ENCODE measurements at places on chromosomes 2 and 18.

DNA sequence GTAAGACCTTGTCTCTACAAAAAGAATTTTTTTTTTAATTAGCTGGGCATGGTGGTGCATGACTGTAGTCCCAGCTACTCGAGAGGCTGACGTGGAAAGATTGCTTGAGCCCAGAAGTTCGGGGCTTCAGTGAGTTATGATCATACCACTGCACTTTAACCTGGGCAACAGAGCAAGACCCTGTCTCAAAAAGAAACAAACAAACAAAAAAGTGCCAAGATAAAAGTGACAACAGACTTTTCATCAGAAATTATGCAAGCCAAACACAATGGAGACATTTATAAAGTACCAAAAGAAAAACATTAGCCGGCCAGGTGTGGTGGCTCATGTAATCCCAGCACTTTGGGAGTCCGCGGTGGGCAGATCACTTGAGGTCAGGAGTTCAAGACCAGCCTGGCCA is 26.7 kb downstream of the HADHA start:
- DNase-seq: no peak

DNA sequence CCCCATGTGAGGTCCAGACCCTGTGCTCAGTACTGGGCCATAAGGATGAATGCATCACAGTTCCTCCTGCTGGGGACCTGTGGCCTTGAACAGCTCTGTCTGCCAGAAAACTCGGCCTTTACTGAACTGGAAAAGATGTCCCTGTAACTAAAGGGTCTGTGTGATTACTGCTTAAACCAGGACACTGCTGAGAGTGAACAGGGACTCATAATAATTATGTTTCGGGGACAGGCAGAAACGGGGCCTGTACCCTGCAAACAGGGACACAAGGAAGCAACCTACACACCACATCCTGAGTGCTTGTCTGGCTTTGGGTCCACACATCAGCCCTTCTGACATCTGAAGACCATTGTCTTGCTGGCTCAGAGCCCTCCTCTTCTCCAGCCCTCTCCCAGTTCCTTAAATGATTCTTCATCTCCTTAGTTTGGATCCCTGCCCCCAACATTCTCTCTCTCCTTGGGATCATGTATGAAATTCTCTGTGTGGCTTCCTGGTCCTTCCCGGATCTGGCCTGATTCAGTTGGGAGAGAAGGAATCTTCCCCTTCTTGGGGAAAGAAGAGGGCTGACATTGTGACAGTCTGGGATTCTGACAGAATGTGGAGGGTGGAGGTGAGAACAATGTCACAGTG is 248.0 kb downstream of the MYCN start:
- DNase-seq: no peak

- no peak for DNase-seq
Measured at GRCh38 chr2:174198846-174199564, 49.3 kb downstream of the OLA1 start.

- DNase-seq: no peak
Measured at GRCh38 chr2:67938053-67938452, 124.8 kb downstream of the C1D start.

DNA sequence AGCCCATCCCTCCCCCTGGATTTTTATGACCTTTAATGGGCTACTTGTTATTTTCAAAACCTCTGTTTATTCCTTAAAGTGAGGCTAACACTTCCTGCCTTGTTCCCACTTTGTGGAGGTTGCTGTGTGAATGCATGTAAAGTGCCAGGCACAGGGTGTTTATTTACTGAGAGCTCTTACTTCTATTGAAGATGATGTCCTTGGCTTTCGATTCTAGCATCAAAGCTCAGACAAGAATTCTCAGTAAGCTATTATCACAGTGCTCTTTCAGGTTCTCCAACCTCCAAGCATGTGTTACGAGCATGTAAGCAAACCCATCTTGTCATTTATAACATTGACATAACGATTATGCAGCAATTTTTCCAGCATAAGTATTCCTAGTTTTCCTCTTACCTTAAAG is 44.2 kb downstream of the DPYSL5 start:
- no peak for DNase-seq

DNA sequence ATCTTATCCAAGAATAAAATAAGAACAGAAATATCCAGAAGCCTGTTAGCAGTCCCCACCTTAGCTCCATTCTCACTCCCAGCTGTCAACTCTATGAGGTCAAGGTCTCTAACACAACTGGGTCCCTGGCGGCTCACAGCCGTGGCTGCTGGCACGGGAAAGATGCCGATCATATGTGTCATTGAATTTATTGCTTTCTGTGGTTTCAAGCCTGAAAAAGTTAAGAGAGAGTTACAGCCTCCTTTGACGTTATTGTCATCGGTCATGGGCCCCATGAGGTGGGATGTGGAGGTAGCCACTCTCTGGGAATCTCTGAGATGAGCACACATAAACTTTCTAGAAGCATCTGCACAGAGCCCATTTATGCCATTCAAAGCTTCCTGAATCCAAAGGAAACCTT is 28.7 kb upstream of the CABLES1 start:
- no peak for DNase-seq

DNA sequence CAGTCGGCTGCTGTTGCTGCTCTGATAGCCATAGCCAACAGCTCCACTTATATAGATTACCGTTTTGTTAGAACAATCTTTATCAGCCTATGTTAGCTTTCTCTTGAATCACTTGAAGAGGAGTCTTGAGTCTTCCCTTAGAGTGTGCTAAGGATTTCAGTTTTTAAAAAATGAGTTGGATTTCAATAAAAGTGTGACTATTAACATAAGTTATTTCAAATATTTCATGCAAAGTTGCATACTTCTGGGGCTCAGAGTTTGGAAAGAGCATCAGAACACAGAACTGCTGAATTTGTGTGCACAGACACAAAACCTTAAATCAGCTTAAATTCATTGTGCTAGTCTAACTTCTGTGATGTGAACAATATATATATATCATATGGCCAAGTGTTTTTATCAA is 174.7 kb downstream of the MTX2 start:
- no peak for DNase-seq

DNA sequence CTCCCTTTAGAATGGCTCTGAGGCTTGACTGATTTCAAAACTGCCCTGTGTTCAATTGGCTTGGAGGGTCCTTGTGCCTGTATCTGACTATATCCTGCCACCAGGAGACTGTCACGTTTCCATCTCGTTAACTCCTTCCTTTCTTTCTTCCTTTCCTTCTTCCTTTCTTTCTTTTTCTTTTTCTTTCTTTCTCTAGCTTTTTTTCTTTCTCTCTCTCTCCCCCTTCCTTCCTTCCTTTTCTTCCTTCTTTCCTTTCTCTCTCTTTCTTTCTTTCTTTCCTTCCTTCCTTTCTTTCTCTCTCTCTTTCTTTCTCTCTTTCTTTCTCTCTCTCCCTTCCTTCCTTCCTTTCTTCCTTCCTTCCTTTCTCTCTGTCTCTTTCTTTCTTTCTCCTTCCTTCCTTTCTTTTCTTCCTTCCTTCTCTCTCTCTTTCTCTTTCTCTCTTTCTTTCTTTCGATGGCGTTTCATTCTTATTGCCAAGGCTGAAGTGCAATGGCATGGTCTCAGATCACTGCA is 38.1 kb upstream of the EML6 start:
- DNase-seq: no peak

DNA sequence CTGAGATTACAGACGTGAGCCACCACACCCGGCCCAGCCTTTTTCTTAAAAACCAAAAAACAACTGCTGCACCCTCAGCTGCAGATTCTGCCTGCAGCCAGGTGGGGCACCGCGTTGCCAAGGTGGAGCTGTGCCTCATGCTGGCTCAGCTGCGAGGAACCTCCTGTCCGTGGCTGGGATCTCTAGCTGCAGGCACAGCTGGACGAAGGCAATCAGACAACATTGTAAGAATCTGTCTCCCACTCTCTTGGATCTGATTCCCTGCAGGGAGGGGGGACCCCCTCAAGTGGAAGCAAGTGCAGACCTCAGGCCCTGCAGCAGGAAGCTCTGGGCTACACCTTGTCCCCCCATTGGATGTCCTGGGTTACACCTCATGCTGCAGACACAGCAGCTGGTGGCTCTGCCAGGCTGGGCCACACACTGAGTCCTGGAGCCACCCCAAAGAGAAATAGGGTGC is 24.1 kb downstream of the CIDEA start:
- DNase-seq: no peak

GRCh38 chr2:168970711-168971233 is 60.4 kb downstream of the ABCB11 start:
- DNase-seq: no peak

DNA sequence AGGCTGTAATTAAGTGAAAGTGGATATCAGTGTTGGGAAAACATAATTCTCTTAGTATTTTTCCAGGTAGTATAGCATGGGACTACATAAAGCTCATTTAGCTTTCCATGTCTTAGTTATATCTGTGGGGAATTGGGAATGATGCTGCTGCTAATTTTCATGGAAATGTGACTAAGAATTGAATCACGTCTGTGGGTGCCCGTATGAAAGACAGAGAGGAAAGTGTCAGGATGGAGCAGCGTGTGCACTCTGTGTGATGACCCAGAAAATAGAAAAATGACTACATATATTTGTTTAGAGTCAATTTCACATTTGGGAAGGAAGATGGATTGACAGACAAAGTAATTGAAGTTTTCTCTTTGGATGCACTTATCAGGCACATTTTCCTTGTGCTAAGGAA is 212.1 kb downstream of the PTPRM start:
- DNase-seq: no peak

GRCh38 chr2:166516712-166517303 is 22.8 kb upstream of the SCN7A start:
- DNase-seq: no peak

DNA sequence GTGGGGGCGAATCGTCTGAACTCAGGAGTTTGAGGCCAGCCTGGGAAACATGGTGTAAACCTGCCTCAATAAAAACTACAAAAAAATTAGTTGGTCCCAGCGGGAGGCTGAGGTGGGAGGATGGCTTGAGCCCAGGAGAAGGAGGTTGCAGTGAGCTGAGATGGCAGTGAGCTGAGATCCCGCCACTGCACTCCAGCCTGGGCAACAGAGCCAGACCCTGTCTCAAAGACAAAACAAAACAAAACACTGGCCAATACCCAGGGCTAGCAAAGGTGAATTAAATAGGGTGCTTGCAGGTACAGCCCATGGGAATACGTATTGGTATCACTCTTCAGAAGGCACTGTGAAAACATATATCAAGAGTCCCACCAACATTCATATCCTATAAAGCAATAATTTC is 7.0 kb downstream of the ITSN2 start:
- no peak for DNase-seq

- no peak for DNase-seq
Measured at GRCh38 chr2:215693193-215693998, 257.5 kb upstream of the FN1 start.

GRCh38 chr2:197210430-197210829 is 100.2 kb downstream of the ANKRD44 start:
- DNase-seq: no peak

DNA sequence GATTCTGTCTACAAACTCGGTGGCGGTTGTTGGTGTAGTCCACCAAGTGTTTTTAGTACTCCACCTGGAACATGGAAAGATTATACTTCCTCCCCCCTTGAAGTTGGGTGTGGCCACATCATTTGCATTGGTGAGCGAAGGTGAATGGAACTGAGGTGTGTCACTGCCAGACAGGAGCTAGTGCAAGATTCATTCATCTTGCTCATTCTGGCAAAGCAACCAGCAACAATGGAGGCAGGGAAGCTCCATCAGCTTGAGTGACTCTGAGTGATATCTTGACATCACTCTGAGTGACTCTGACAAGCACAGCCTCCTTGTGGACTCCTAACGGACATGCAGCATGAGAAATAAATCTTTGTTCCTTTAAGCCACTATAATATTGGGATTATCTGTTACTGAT is 54.7 kb upstream of the SLC1A4 start:
- DNase-seq: no peak

DNA sequence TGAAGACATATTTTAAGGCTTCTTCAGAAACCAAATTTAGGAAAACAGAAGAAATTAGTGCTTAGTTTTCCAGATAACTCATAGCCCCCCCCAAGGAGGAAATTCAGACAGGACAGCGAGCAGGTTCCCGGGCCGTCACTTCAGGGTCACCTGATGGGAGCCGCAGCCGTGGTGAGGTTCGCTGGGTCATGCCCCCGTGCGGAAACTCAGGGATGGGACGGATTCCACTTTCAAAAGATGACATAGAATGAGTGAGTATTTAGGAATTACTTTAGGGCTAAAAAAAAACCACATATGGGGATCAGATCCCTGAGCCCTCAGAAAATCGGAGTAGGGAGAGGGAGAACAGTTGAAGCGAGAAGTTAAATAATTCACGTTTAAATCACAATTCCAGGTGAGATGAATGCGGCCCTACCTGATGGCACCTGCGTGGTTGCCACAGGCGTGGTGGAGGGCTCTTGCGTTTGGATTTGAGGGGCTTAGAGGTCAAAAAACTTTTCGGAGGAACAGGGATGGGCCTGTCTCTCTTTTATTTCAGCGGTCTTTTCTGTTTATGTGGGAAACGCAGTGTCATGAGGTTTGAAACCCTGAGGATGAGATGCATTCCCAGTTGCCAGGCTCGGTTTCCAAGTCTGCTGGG is 114.4 kb downstream of the NFATC1 start:
- no peak for DNase-seq

GRCh38 chr2:43142921-43143438 is 83.4 kb downstream of the ZFP36L2 start:
- DNase-seq: no peak

DNA sequence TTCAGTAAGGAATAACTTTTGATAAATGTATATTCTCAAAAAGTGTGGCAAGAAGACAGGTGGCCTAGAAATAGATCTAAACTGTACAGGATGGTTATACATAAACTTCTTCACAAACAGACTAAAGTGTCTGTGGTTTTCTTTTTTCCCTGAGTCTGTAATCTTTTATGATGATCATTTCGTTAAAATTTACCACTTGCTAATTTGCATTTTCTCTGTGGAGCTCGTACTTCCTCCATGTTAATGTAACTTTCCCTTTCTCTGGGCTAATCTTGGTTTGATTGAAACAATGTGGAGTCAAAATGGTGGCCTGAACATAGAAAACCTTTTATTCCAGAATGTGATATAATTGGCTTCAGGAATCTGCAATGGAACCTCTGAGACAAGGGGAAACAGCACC is 166.2 kb downstream of the FTCDNL1 start:
- no peak for DNase-seq

DNA sequence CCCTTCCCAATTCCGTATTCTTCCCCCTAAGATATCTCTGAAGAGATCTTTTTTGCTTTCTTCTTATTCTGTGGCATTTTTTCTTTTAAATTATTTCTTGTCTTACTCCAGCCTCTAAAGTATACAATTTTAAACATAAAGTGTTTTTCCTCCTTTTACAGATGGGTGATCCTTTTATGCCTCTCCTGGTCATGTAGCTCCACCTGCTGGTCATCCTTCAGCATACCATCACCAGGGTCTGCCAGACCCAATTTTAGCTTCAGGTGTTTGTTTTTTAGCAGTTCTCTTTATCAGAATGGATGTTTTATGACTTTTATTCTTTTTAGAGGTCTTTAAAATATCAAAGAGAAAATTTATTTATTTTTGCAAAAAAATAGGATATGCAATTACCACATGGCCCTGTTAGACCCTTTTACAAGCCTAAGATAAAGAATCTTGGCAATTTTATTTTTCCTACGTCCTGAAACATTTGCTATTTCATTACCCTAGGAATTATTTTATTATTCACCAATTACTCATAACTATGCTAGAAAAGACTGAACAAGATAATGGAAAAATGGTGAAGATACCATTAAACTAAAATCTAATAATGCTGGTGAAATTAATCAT is 55.5 kb downstream of the PIGN start:
- DNase-seq: peak; percentile 54
